ENCODE measurements at places on chromosomes 1 and 21.

GRCh38 chr1:52239708-52240001, 97.8 kb downstream of the ZFYVE9 start:
- no peak for DNase-seq

- no peak for DNase-seq
Measured at GRCh38 chr1:239566074-239566473, 179.7 kb downstream of the CHRM3 start.

GRCh38 chr1:231162297-231162969, 575 bp downstream of the TRIM67 start:
- peak; percentile 80 for DNase-seq

DNA sequence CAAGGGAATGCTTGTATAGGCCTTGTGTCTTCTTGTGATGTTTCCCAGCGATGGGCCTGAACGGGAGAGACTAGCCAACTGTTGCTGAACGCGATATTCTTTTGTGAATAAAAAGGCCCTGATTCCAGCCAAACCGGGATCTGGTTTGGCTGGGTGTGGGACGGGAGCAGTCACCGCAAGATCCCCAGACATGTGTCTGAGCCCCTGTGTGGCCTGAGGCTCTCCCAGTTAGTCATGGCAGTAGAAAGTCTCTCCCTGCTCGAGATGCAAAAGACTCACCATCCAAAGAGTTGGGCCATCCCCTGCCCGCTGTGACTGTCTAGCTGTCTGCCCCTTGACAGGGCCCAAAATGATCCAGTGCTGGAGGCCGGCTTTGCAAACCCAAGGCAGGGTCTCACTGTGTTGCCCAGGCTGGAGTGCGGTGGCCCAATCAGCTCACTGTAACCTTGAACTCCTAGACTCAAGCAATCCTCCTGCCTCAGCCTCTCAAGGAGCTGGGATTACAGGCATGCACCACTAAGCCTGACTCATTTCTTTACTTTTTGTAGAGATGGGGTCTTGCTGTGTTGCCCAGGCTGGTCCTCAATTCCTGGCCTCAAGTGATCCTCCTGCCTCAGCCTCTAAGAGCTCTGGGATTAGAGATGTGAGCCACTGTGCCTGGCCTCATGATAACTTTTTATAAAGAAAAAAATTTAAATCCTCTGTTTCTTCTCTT, 56.4 kb downstream of the KIF26B start:
- DNase-seq = no peak

- no peak for DNase-seq
Measured at GRCh38 chr1:117568999-117569398, 36.8 kb upstream of the TENT5C start.

GRCh38 chr1:47436304-47436978, 1.4 kb upstream of the FOXD2 start:
- DNase-seq = peak; percentile 87

GRCh38 chr1:4944911-4945310, 290.5 kb downstream of the AJAP1 start:
- no peak for DNase-seq

- no peak for DNase-seq
Measured at GRCh38 chr21:43016728-43017127, 42.4 kb downstream of the PKNOX1 start.

DNA sequence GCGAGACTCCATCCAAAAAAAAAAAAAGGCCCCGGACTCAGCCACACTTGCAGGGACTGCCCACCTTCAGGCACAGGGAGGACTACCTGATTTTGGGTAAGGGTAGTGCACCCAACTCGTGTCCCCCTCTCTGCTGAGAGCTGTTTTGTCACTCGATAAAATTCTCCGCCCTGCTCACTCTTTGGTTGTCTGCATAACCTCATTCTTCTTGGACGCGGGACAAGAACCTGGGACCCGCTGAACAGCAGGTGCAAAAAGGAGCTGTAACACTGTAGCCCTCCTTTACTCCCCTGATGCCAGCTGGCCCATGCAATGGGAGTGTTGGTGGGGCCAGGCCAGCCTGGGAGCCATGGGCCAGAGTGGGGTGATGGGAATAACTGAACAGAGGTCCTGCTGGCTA, 10.6 kb downstream of the S100B start:
- no peak for DNase-seq

DNA sequence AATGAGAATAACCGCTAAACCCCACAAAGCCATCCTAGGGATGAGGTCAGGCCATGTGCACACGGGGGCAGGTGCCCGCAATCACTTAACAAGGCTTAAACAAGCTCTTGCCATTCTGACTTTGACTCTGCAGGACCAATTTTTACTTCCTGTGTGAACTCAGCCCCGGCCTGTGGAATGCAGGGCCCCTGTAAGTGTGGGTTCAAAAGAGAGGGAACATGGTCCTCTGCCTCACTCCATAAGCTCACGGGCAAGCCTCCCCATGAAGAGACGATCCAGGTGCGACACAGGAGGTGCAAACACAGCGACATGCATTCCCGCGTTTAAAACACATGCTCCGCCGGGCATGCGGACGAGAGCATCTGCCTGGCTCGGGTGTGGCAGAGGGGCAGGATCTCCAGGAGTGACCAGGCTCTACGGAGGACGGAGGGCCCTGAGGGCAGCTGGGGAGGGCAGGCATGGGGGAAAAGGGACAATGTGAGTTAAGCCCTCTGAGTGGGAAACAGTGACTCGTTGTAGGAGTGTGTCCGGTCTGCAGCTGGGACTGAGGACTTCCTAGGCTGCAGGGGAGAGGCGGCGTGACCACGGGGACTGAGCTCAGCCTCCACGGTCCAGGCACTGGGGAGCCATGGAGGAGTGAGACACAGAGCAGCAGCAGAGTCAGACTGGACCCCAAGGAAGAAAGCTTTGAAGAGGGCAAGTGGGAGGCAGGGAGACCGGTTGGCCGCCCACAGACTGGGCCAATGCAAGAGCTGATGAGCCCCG, 40.6 kb upstream of the AJAP1 start:
- no peak for DNase-seq

DNA sequence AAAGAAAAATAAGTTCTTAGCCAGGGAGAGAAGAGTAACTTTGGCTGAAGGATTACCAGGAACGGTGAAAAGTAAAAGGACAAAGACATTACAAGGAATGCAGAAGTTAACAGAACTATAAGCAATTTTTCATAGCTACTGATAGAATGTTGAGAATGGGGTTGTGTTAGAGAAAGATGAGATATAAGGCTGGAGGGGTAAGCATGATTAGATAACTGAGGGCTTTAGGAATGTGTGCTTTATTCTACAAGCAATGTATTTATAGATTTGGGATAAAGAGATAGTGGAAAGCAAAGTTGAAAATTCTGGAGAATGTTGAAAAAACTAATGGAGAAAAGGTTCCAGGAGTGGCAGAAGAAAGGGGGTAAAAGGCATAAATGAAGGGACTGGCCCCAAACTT, 65.4 kb upstream of the PTCH2 start:
- no peak for DNase-seq

- DNase-seq = no peak
Measured at GRCh38 chr1:108590441-108590840, 30.5 kb downstream of the EEIG2 start.

- DNase-seq = no peak
Measured at GRCh38 chr1:213082420-213083111, 31.5 kb downstream of the RPS6KC1 start.

DNA sequence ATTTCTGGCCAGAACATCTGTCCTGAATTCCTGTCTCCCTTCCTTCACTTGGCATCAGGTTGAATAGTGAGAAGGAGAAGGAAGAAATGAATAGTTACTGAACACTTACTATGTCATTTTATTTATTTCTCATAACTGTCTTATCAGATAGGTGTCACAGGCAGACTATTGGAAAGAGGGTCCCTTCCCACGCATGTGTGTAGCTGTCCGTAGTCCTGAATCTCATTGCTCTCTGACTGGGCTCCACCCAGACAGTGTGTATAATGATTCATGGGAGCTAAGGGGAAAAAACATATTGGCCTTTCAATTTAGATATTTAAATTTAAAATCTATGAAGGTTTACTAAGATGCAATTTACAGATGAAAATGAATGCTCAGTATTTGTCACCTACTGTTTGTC, 86.1 kb downstream of the OMA1 start:
- no peak for DNase-seq

DNA sequence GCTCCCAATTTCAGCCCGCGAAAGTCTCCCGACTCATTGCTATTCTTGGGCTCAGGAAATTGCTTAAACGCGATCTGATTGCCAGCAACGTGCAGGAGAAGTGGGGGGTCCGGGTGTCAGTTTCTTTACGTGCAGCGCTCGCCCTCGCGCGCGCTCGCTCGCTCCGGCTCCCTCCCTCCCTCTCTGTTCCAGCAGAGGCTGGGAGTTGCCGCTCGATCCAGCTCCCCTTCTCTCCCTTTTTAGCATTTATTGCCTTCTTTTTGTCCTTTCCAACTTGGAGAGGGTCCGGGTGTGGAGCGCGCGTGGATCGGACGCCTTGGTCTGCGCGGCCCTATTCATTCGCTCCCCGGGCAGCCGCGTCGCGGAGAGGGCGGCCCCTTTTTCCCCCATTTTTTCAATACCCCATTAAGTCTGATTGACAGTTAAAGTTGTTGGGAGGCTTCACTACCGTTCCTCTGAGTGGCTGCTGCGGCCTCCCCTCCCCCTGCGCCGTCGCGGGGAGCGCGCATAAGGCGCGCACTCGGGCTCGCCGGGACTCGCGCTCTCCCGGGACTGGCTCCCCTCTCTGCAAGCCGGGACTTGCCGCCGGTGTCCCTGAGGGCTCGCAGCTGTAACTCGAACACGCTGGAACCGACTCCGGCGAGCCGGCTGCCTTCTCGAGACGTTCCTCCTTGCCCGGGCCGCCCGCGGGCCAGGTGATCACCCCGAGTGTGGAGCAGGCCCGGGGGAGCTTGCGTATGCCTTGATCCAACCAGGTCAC, at the start of gene DHRS3:
Gene DHRS3, minus strand, starts transcription at position 310 of the 760 bp plus-strand sequence. CDS start 862 bp downstream, outside the sequence.
- peak; percentile 81 for DNase-seq

GRCh38 chr1:100476735-100477290, 61.1 kb upstream of the GPR88 start:
- DNase-seq = no peak

GRCh38 chr1:205913451-205914154, 29.7 kb downstream of the SLC26A9 start:
- DNase-seq = no peak

GRCh38 chr21:44998621-44999427, 59.0 kb downstream of the SLX9 start:
- no peak for DNase-seq

DNA sequence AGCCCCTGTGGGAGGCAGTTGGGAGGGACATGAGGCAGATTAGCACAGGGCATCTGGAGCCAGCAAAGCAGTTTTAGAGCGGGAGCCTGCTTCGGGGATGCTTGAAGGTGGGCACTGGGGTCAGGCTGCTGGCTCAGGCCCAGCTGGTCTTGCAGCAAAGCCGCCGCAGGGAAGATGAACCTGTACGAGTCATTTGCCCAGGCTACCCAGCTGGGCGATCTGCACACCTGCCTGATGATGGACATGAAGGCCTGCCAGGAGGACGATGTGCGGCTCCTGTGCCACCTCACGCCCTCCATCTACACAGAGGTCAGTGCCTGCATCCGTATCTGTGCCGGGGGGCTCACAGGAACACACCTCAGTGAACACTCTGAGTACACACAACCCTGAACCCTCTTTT, 7.7 kb upstream of the SLC27A3 start:
- DNase-seq = no peak

- no peak for DNase-seq
Measured at GRCh38 chr21:32137266-32137665, 141.6 kb downstream of the MIS18A start.

GRCh38 chr1:172148213-172148612, 272.3 kb upstream of the C1orf105 start:
- no peak for DNase-seq

GRCh38 chr1:86951430-86951829, 37.0 kb downstream of the HS2ST1 start:
- DNase-seq = no peak

- DNase-seq = no peak
Measured at GRCh38 chr1:231027136-231027925, 12.7 kb downstream of the FAM89A start.

- DNase-seq = no peak
Measured at GRCh38 chr1:154957091-154957657, 1.3 kb upstream of the PBXIP1 start.

- DNase-seq = peak; percentile 12
Measured at GRCh38 chr21:30044447-30045064, 104.8 kb upstream of the GRIK1 start.

DNA sequence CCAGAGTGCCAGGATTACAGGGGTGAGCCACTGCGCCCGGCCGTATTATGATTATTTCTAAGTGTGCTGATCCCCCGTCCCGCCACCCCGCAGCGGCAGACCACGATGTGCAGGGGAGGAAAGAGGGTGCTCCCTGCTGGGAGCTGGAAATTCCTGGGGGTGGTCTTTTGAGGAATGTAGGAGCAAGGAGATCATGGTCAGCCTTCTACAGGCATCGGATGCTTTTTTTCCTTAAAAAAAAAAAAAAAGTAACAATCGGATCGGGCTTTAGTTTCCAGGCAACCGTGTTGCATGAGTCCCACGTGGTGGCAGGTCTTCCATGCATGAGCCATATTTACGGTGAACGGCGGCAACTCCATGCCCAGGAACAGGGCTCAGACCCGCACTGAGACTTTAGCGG, 74.2 kb upstream of the COX20 start:
- DNase-seq = no peak

DNA sequence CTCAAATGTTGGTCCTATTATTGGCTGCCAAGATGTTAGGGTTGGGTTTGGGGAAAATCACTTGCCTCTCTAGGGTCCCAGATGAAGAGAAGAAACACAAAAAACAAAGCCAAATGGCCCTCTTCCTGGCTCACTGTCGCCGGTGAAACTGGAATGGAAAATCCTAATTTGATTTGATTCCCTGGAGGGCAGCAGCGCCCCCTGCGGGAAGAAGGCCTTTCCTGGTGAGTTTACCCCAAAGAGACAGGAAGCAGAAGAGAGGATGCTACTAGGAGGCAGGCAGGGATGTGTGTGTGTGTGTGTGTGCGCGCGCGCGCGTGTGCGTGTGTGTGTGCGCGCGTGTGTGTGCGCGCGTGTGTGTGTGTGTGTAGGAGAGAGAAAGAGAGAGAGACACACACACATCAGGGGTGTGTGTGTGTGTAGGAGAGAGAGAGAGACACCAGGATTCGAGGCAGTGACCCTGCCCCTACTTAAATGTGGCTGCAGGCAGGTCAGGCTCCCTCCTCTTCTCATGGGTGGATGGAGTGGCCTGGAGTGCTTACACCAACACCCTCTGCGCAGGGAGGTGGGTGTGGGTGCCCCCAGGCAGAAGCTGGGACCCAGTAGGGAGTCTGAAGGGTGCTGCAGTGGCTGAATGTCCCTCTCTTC, 3.1 kb upstream of the SELENON start:
- peak; percentile 76 for DNase-seq

DNA sequence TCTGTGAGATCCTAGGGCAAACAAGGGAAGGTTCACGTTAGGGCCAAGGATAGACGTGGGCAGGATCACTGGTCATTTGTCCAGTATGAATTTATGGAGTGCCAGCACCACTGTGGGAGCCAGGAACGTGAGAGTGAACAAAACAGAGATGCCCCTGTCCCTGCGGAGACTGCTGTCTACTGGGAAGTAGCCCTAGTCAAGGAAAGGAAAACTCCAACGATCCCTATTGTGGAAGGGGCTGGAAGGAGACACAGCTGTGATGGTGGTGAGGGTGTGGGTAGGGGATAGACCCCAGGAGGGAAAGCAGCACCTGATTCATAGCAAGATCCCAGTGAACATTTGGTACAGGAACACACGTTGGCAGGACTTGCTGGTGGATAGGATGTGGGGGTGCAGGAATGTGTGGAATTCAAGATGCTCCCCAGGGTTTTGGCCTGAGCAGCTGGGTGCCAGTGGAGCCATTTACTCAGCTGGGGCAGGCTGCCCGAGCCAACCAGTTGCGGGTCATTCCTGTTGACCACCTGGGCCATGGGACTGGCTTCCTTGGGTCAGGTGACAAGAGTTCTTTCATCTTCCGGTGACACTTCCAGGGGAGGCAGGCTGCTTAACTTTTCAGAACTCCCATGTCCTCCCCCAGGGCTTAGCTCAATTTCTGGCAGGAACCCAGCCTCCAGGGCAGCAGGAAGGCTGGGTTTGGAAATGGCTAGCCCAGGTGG, 1.2 kb upstream of the ATP13A2 start:
- DNase-seq = no peak
